ENCODE measurements at places on chromosomes 13 and 19.
A peak's percentile ranks its signal among the peaks of the same experiment; 100 is the strongest.

DNA sequence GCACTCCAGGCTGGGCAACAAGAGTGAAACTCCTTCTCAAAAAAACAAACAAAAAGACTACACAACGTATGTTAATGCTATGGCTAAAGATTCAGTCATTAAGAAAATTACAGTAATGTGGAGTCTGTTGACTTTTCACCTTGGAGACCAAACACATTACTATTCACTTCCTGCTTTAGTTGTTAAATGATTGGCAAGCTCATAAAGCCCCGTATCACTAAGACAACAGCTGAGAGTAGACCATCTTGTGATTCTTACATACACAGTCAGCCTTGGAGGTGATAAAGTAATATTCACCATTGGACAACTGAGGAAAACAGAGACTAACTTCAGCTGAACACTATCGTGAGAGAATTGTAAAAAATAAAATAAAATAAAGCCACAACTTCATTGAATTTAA is 86.5 kb downstream of the KCTD12 start:
- H3K36me3 ChIP-seq = no peaks in the 10 kb centered on the region
- no peak overlapping the region for H3K4me3 ChIP-seq
- DNase-seq = no peak
- H3K4me1 ChIP-seq = no peaks in the 10 kb centered on the region
- H3K27me3 ChIP-seq = no peaks in the 10 kb centered on the region
- no peak overlapping the region for H3K27ac ChIP-seq

DNA sequence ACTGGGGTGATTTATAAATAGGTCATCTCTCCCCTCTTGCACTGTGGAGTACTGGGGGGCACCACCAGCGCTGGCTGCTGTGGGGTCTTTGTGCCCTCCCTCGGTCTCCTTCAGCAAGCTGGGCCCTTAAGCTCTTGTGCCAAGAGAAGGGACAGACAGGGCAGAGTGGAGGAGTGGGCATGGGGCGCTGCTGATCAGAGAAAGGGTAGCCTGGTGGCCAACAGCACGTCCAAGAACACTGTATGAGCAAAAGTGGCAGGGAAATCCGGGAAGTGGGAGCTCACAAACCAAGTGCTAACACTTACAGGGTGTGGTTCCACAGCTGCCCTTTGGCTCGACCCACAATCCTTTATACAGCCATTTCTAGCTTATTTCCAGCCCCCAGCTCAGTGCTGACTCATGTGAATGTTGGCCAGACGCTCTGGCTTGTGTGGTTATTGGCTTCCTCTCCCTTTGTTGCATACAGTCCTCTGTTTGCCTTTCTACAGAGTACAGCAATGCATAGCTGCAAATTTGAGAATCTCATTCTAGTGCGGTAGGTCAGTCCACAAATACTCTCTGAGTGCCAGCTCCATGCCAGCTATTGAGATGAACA is 298.8 kb downstream of the SHISA2 start:
- H3K36me3 ChIP-seq = no peaks in the 10 kb centered on the region
- H3K4me1 ChIP-seq = no peaks in the 10 kb centered on the region
- no peaks in the 10 kb centered on the region for H3K27me3 ChIP-seq
- no peak for DNase-seq
- no peak overlapping the region for H3K27ac ChIP-seq

- H3K36me3 ChIP-seq = peaks cover 4% of the 10 kb centered on the region
- H3K4me3 ChIP-seq = no peak overlapping the region
Measured at GRCh38 chr19:32651729-32652140, 23.2 kb downstream of the ANKRD27 start.

GRCh38 chr13:59638404-59638803 is 525.3 kb downstream of the DIAPH3 start:
- H3K36me3 ChIP-seq = no peaks in the 10 kb centered on the region
- H3K27ac ChIP-seq = no peak overlapping the region
- no peaks in the 10 kb centered on the region for H3K27me3 ChIP-seq
- H3K4me1 ChIP-seq = peaks cover 13% of the 10 kb centered on the region

GRCh38 chr19:33463199-33463598 is 58.4 kb downstream of the PEPD start:
- no peaks in the 10 kb centered on the region for H3K27me3 ChIP-seq
- no peak overlapping the region for H3K27ac ChIP-seq
- H3K4me3 ChIP-seq = no peak overlapping the region
- peak; percentile 1 for DNase-seq

Data from Caco-2 (cell line).